ENCODE measurements at places on chromosomes 1 and 21.
A peak's percentile ranks its signal among the peaks of the same experiment; 100 is the strongest.

GRCh38 chr1:153057375-153057774 lies at the start of gene SPRR2A:
TSS of gene SPRR2A (minus strand) at chr1:153057512. CDS start at chr1:153056735, 777 bp downstream.
- DNase-seq = no peak

- DNase-seq = no peak
These were observed 476.7 kb upstream of the CAMK1G start for GRCh38 chr1:209106861-209107260.

GRCh38 chr1:37267111-37267835 lies 207.1 kb upstream of the ZC3H12A start:
- no peak for DNase-seq

DNA sequence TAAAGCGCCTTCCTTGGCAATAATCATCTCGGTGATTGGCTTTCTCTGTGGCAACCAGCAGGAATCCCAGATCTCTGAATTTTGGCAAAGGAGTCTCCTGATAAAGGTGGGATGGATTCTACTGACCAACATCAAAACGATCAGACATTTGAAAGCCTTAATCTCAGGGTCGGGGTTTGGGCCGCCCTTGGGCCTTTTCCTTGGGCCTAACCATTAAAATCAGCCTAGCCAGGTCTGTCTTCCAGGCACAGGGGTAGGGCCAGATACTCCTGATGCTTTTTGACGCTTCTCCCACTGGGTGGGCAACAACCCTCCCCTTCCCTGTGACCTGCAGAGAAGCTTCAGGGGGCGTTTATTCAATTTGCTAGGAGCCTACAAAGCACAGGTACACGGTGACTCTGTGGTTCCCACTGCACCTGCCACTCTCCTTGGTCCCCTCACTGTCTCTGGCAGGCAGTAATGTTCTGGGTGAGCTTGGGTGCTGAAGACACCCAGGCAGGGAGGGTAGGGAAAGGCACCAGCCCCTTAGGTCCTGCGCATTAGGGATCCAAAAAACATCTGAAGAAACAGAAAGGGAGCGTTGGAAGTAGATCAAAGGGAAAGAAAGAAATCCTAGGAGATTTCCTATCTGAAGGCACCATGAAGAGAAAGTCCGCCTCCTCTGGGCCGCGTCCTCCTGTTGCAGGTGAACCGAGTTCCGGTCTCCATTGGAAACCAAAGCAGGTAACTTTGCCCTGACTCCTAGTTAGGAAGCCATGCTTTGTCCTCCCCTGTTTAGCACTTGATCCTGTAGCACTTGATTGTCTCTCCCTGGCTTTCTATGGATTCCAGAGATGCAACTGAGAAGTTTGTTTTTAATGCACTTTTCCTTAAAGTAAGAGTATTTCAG lies 12.3 kb downstream of the RNU1-2 start:
- DNase-seq = no peak

DNA sequence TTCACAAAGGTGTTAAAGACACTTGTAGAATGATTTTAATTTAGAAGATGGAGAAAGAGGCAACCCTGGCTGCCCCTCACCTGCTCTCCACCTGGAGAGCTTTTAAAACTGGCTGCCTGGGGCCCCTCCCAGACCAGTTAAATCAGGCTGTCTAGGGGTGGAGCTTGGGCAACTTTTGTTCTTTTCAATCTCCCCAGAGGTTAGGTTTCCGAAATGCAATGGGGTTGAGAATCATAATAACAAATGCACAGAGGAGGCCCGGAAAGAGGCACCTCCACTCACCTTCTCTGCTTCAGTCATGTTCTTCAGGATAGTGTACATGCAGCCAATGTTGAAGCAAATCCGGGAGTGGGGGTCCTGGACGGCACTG lies 400 bp downstream of the NCF2 start:
- no peak for DNase-seq

DNA sequence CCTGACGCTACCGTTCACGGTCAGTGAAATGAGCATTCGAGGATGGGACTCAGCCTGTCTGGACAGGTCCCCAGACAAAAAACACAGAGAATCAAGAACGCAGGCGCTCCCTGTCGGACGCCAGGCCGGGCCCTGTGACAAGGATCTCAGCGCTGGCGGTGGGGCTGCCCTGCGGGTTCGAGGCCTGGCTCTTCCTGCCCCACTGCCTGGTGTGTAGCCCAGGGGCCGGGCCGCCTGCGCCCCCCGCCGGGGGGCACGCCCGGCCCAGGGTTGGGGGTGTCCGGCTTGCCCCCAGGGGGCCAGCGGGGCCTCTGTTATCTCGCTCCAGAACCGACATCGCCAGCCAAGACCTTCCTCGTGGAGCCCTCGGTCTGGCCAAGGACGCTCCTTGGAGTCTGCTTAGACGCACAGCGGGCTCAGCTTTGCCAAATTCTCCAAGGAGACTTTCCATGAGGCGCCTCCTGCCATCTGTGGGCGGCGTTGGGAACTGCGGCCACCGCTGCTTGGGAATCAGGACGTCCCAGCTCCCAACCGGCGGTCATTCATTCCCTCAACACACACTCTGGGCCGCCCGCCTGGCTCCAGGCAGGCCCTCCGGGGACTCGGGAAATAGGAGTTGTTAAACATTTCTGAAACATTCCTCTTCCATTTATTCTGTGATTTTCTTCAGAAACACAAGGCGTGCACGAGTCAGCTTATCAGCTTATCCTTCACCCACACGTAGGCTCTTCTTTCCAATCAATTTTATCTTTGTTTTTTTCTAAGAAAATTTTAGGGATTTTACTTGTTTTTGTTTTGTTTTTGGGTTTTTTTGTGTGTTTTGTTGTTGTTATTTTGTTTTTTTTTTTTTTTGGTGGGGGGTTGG lies 11.3 kb upstream of the RIPK4 start:
- DNase-seq = peak; percentile 69

DNA sequence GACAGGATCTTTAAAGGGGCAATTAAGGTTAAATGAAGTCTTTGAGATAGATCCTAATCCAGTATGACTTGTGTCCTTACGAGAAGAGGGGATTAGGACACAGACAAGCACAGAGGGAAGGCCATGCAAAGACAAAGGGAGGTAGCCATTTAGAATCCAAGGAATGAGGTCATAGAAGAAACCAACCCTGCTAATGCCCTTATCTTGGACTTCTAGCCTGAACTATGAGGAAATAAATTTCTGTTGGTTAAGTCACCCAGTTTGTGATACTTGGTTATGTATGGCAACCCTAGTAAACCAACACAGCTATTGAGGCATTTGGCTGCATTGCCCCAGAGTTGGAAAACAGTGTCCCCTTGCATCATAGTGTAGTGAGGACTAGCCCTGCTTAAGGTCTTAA lies 121.3 kb downstream of the MAST2 start:
- no peak for DNase-seq

DNA sequence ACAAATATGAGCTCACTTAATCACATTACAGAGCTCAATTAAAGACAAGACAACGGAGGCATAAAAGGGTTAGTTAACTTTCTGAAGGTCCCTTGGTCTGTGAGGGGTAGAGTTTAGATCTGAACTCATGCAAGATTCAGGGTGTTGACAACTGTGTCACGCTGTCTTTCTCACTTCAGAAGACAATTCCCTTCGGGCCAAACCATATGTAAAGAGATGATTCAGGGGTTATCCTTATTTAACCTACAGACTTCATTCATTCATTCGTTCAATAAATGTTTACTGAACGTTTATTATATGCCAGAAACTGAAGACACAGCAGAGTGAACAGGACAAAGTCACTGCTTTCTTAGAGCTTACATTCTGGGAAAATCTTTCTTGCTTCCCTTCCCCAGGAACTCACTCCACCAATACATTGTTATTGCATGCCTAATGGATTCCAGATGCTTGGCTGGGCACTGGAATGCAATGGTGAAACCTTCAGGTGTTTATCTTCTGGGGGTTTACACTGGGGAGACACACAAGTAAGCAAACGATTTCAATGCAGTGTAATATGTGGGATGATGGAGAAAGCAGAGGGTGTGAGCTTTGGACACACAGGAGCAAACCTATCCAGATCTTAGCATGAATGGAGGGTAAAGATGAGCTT lies 6.4 kb downstream of the XCL1 start:
- DNase-seq = peak; percentile 30

- DNase-seq = no peak
These were observed 320.2 kb downstream of the PTPRC start for GRCh38 chr1:198959032-198959431.

- no peak for DNase-seq
These were observed 126.1 kb downstream of the HMCN1 start for GRCh38 chr1:185860311-185860710.

DNA sequence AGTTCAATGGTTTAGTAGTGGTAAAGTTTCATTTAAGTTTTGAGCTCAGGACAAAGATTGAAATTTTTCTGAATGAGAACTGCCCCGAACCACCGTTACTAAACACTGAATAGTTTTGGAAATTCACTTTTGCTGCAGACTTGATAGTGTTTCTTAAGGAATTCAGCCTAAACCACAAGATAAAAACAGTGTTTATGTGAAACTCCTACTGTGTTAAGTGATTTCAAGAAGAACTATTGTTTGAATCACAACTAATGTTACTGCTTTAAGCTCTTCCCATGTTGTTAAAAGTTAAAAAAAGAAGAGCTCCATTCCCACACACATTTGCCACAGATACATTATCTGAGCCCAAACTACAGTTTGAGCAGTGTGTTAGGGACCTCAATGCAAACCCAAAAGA lies 159.2 kb downstream of the DYRK1A start:
- DNase-seq = no peak

DNA sequence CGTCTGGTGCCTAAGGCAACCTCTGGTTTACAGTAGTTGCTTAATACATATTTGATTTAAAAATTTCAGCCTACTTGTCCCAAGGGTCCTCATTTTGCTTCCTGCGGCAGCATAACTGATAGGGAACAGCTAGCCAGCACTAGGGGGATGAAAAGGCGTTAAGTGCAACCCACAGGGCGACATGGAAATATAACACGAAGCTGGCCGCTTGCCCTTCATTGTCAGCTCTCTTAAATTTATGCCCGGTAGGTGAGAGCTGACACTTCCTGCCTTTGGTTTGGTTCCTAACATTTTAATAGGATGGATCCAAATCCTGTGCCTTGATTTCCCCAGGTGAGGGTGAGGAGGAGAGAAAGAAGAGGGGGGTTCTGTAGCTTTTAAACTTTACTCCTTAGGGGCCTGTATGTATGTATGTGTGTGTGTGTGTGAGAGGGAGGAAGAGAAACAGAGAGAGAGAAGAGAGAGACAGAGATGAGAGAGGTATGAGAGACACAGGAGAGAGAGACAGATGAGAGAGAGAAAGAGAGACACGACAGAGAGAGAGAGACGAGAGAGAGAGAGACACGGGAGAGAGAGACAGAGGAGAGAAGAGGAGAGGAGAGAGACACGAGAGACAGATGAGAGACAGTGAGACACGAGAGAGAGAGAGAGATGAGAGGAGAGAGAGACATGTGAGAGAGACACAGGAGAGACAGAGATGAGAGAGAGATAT lies 938 bp upstream of the ACTN2 start:
- no peak for DNase-seq

DNA sequence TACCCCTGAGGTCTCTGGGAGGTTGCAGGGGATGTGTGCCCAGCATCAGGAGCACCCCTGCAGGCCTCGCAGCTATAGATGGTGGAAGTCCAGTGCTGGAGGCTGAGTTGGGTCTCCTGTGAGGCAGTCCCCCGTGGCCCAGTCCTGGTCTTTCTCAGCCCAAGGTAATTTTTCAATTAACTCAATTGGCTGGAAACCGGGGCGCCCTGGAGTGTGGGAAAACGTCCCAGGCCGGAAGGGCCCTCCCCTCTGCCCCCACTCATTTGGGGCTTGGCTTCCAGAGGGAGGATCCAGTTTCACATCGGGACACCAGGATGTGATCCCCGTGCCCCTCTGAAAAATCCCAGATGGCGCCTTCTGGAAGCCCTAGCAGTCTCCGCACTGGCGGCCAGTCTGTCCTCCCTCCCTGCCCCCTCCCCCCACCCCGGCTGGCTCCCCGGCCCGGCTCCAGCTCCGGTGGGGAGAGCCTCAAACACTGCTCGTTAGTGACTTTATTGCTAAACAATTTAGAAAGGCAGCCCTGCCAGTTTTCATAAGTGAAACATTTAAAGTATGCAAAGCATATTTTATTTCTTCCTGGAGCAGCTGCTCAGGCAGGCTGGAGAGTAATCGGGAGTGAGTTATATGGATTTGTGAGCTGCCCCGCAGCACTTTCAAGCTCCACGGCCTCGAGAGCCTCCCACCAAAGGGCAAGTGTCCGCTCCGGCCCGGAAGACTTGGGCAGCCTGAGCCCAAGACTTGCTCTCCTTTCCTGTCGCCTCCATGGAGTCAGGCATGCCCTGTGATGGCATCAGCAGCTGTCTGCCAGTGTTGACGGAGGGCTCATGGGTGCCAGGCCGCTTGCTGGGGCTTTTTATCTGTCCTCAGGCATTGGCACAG lies 208.2 kb upstream of the TMEM51 start:
- DNase-seq = peak; percentile 76

GRCh38 chr1:212188599-212189351 lies 96.4 kb upstream of the PPP2R5A start:
- DNase-seq = no peak

DNA sequence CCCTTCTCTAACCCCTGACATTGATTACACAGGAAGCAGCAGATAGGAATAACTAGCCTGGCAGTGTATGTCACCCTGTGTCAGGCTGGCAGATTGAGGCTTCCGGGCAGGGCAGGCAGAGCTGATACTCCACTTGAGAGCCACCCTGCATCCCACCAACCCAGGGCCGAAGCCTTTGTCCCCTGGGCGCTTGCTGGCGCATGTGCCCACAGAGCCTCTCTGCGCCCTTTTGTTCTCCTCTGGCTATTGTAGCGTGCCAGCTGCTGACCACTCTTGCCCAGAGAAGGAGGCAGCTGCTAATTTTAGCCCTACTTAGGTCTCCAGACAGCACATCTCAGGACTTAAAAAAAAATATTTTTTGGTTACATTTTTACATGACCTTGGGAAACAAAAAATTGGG lies 304.9 kb downstream of the HHAT start:
- no peak for DNase-seq

DNA sequence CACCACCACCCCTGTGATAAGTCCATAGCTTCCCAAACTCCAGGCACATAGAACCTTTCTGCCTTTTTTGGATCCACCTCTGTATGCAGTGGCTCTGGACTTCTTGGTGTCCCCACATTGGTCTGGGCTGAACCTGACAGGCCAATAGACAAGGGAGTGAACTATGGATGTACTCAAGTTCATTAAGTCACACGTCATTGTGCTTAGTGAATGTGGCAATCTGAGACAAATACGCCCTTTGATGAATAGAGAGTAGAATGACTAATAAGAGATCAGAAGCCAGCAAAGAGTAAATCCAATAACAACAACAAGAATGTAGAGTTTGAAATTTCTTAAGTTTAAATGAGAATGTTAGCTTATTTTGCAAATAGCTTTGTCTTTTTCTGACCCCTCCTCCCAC lies 114.8 kb downstream of the ST6GALNAC3 start:
- no peak for DNase-seq

GRCh38 chr1:16111771-16112595 lies 38.5 kb upstream of the FAM131C start:
- no peak for DNase-seq
